ENCODE measurements at places on chromosomes 11 and 22.

- no peak for DNase-seq
Measured at GRCh38 chr11:123268156-123268555, 73.1 kb upstream of the CLMP start.

DNA sequence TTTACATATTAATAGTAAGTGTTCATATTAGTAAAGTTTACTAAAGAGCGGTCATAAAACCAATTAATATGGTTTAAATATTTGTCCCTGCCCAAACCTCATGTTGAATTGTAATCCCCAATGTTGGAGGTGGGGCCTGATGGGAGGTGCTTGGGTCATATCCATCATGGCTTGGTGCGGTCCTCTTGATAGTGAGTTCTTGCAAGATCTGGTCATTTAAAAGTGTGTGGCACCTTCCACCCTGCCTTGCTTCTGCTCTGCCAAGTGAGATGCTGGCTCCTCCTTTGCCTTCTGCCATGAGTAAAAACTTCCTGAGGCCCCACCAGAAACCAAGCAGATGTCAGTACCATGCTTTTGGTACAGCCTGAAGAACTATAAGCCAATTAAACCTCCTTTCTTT lies 54.8 kb upstream of the OLFML1 start:
- DNase-seq: no peak

DNA sequence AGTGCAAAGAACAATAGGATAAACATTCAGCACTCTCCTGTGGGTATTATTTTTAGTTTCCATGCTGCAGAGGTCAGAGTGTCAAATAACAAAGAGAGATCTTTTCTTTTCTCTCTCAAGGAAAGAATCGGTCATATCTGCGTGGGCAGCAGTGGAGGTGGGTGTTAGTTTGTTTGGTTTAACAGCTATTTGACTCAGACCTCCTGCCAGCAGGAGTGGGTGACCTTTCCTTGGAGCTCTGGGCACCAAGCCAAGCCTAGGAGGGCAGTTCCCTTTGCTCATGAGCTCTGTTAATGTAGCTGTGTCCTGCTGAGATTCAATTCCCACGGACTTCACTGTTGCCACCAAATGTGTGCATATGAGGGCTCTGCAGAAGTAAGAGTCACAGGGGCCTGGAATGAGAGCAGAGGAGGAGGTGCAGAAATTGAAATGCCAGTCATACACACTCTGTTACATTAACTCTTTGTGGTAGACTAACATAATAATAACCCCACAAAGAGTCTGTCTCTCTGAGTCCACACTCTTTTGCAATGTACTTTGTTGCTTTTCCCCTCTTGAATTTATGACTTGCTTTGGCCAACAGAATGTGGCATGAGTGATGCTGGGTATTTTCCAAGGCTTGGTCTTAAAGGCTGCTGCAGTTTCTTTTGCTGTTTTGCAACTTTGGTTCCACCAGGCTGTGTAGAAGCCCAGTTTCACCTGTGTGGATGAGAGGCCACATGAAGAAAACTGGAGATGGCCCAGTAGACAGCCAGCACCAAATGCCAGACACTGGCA lies 76.0 kb upstream of the GRK3 start:
- DNase-seq: peak; percentile 57

DNA sequence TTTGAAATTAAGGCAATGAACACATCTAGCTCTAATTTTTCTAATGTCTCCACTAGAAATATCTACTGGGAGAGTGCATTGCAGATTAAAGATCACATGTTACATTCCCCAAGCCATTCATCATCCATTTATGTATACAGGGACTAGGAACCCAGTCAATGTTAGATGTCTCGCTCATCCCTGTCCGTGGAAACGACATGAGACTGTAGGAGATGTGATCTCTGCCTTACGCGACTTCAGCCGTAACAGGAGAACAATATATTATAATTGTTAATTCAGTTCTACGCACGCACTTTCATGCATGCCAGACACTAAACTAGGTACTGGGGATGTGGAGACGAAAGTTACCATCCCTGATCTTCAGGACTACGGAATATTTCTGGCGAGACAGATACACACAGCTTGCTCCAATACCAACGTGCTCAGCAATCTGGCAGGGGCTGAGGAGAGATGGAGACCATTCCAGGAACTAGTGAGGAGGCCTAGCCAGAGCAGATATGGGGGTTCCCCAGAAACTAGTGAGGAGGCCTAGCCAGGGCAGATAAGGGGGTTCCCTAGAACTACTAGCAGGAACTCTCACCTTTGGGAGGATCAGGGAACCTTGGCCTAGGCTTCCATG lies 706 bp downstream of the DCPS start:
- DNase-seq: no peak

DNA sequence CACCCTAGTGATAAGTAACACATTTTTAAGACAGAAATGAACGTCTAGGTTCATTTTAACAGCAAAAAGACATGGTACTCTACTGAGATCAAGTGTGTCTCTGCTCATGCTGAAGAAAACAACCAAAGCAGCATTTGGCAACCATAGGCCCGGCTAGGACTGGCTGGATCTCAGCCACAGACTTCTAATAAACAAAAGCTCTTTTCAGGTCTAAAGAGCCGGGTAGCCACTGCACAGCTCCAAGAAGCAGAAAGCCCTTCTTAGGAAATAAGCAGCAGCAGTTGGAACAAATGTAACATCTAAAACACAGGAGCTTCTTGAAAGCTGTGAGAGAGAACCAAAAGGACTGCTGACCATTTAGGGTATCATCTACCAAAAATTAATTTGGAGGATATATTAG lies 37.6 kb downstream of the PITPNB start:
- no peak for DNase-seq

DNA sequence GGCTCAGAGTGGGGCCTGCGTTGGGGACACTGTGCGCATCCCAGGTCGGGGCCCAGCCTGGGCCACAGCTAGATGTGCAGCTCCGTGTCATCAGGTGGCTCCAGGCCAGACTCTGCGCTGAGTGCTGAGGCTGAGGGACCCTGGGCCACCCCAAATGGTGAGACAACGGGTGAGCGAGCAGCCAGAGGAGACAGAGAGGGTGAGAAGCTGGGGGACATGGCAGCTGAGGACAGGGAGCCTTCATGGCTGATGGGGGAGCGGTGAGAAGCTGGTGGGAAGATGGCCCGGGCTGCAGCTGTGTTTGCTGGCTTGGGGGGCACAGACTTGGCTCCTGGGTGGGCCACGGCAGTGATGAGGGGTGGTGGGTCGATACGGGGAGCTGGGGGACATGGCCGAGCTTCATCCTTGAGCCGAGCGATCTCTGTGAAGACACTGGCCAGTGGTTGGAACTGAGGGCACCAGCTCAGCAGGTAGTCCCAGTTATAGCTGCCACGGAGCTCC lies 2.5 kb upstream of the TPP1 start:
- no peak for DNase-seq

GRCh38 chr11:63553759-63554158 lies 9.4 kb downstream of the PLAAT2 start:
- peak; percentile 41 for DNase-seq

GRCh38 chr11:132728026-132728425 lies 804.3 kb downstream of the OPCML start:
- DNase-seq: no peak

DNA sequence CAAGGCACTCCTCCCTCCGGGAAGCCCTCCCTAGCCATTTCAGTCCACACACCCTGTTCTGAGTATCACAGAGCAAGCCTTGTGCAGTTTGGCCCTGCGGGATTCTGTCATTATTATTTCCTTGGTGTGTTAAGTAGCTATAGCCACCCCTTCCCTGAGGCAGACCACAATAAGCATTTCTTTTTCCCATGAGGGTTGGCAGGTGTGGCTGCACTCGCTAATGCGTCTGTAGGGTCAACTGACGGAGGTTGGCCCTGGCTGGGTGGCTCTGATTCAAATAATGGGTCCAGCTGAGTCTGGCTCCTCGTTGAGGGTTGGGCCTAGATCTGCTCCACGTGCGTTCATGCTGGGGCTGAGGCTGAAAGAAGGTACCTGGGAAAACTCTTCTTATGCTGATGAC lies 5.1 kb downstream of the F2 start:
- DNase-seq: no peak

- DNase-seq: no peak
Measured at GRCh38 chr11:115458877-115459276, 45.3 kb downstream of the CADM1 start.

DNA sequence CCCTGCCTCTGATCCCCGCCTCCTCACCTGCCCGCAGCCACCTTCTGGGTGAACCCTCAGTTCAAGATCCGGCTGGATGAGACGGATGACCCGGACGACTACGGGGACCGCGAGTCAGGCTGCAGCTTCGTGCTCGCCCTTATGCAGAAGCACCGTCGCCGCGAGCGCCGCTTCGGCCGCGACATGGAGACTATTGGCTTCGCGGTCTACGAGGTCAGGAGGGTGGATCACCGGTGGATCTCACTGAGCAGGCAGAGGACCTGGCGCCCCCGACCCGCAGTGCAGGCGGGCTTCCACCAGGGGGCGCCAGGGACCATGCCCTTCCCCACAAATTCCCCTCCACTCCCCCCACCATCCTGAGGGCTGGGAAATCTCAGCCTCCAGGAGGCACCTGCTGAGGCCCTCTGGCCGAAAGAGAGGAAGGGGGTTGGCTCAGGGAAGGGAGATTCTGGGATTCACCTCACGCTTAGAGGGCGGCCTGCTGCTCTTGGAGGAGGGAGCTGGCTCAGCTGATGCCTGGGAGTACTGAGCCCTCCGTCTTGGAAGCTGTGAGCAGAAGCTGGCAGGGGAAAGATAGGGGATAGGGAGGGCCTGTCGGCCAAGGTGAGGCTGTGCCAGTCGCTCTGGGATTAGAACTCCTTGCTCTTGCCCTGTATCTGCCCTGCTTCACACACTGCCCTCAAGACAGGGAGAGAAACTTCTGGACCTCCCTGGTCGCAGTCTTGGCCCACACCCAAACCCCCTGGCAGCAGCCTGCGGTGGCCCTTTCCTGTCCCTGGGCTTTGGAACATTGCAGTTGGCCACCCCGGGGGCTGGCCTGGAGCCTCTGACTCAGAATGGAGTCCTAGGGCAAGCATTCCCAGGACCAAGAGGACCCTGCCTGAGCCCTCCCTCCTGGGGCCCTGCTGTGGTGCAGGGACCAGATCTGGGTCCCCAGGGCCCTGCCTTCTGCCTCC lies 23.2 kb downstream of the CAPN1 start:
- peak; percentile 48 for DNase-seq

GRCh38 chr11:76776472-76776871 lies 6.7 kb upstream of the TSKU start:
- DNase-seq: no peak

DNA sequence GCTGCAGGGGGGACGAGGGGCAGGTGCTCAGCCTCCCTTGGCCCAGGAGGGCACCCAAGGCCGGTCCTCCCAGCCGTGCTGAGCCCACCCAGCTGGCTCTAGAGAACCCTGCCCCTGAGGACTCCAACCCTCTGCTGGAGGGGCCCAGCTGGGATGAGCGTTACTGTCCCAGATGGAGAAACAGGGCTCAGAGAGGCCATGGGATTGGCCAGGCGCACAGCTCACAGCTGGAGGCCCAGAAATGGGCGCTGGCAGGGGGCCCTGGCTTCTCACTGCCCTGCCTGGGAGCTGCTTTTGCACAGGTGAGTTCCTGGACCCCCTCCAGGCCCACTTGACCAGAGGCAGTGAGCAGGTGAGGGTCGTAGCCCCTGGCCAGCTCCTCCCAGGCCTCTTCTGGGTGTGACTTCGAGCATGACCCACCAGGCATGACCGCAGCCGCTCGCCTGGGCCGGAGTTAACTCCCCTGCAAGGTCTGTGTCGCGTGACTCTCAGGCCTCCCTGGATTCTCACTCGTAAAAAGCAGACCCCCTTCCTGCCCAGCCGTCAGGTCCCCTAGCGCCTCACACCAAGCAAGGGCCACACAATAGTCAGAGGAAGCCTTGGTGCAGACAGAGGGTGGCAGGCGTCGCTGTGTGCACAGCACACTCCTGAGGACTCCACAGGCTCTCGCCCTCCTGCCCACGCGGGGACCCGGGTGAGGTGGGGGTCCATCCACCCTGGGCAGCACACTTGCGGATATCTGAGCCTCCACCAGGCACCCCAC lies 19.7 kb upstream of the IL17REL start:
- no peak for DNase-seq

All from stimulated activated CD4-positive, alpha-beta T cell treated with anti-CD3 and anti-CD28 coated beads, TNF-alpha, amount 100 ng/mL, for 24 hours (primary cell).